ENCODE measurements at places on chromosomes 3 and 15. TPM values are rescaled to one million over a fixed set of nuclear protein-coding genes. Genes with fewer than 3 reads are reported as not detected.

TTLL13 gene
- 0.16 TPM for total RNA-seq

SNTN gene
- total RNA-seq: not detected

GPR15 gene
- not detected for total RNA-seq

CALML4 gene
- 2.7 TPM for total RNA-seq

ANKUB1 gene
- not detected for total RNA-seq

CORO2B gene
- total RNA-seq: 10.1 TPM

CNTN6 gene
- total RNA-seq: not detected

COL8A1 gene
- total RNA-seq: 18.3 TPM

MSL2 gene
- 4.5 TPM for total RNA-seq

PLSCR2 gene
- 0.32 TPM for total RNA-seq

PATL2 gene
- 1.4 TPM for total RNA-seq

CASR gene
- total RNA-seq: not detected

SLC2A2 gene
- not detected for total RNA-seq

GOLGA6L26 gene
- not detected for total RNA-seq

GP5 gene
- under 0.01 TPM for total RNA-seq

CLSTN2 gene
- total RNA-seq: 0.09 TPM

ARNT2 gene
- total RNA-seq: 1.3 TPM

KBTBD13 gene
- not detected for total RNA-seq

EPHA3 gene
- total RNA-seq: 0.16 TPM

RAB6B gene
- total RNA-seq: 0.52 TPM

AHSG gene
- total RNA-seq: not detected

LYZL4 gene
- total RNA-seq: not detected

OR5K2 gene
- not detected for total RNA-seq

TUSC7 gene
- total RNA-seq: not detected

DUOX1 gene
- under 0.01 TPM for total RNA-seq

CHRNA3 gene
- under 0.01 TPM for total RNA-seq

CCR1 gene
- 1.5 TPM for total RNA-seq

CLDN18 gene
- total RNA-seq: not detected

GNAT1 gene
- not detected for total RNA-seq

LRRC34 gene
- 0.86 TPM for total RNA-seq

LYSMD2 gene
- total RNA-seq: 2.5 TPM

SERPINI2 gene
- total RNA-seq: not detected

CDV3 gene
- total RNA-seq: 76.8 TPM

EXD1 gene
- not detected for total RNA-seq

XCR1 gene
- not detected for total RNA-seq

DPP8 gene
- 33.7 TPM for total RNA-seq

DUOXA2 gene
- not detected for total RNA-seq

GAP43 gene
- total RNA-seq: 6.1 TPM

CERS3 gene
- total RNA-seq: not detected

All from bronchial smooth muscle cell (primary cell).